SHP77 treated with DMSO at 0.1 percent for 48 hours (cell line): ENCODE measurements at places on chromosomes 11 and 22.

DNA sequence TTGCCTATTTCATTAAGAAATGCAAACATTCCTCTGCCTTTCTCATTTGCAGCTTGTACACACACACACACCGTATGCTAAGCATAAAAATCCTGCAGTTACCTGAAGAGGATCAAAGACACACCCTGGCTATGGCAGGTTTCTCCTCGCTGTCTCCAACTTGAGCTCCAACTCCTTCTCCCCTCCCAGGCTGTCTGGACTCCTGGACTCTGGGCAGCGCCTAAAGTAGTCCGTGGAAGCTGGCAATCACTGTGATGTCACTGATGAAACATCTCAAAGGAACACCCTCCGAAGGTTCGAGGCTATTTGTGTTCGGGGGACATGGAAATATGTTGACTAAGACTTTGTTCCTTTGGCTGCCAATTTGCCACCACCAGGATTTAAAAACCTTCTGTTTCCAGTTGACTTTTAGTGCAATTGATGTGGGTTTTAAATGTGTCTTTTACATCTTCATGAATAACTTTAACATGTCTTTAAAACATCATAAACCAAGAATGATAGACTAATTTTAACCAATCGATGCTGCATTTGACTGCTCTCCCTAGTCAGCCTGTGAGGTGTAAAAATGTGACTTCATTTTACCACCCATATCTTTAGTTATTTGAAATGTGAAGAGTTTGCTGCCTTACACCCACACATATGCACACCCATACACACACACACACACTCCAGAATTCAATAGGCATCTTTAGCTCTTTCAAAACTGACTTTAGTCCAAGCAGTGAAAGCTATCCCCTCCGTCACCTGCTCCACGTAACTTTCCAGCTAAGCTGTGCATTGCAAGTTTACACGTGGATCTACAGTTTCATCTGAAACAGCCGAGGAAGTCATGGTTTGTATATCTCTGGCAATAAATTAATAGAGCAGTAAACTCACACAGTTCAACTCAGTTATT is at the start of gene SLN:
Gene SLN, minus strand, starts transcription at position 196 of the 895 bp plus-strand sequence.
- DNase-seq, result no peak

- DNase-seq, result no peak
These were observed 350.7 kb downstream of the LARGE1 start for GRCh38 chr22:33569559-33569958.

DNA sequence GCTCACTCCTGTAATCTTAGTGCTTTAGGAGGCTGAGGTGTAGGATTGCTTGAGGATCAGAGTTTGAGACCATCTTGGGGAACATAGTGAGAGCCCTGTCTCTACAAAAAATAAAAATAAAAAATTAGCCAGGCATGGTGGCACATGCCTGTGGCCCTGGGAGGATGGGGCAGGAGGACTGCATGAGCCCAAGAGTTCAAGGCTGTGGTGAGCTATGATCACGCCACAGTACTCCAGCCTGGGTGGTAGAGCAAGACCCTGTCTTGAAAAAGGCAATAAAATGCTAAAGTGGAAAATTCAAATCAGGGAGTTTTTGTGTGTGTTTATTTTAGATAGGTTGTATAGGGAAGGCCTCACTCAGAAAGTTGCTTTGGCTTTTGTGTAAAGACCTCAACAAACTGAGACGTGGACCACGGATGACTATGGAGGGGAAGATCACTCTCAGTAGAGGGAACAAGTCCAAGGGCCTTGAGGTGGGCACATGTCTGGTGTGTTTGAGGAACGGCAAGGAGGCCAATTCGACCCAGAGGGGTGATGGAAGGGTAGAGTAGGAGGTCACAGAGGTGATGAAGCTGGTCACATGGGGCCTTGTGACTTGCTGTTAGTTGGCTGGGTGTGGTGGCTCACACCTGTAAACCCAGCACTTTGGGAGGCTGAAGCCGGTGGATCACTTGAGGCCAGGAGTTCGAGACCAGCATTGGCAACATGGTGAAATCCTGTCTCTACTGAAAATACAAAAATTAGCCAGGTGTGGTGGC is 35.7 kb downstream of the WEE1 start:
- no peak for DNase-seq

DNA sequence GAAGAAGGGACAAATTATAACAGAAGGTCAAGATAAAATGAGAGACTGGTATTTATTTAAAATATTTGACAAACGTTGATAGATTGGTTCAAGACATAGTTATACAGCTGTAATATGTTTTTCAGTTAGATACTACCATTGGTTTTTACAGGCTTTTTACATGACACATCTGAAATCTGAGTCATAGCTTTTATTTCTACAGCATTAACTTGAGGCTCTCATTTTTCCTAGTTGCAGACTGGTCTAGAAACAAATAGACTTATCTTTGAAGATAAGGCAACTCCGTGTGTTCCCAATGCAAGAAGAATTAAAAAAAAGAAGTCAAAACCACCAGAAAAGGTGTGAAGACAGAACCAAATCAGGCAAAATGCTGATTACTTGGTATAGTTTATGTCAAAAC is 31.3 kb downstream of the CEP57 start:
- DNase-seq, result no peak

DNA sequence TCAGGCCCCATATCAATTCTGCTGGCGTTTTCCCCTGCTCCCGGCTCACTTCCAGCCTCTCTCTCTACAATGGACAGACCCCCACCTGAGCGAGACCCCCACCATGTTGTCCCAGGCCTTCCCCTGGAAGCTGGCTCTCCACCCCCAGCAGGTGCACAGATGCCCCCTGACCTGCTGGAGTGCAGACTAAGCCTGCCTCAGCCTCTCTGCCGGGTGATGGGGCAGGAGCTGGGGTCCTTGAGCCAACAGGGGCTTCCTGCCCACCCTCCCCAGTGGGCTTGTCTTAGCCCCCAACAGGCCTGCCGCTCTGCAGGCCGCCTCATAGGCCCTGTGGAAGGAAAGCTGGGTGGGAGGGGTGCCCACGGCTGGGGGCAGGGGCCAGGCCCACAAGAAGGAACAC is 10.0 kb downstream of the ELFN2 start:
- no peak for DNase-seq

- DNase-seq, result no peak
These were observed 663.9 kb downstream of the DLG2 start for GRCh38 chr11:84963240-84963639.

- DNase-seq, result no peak
These were observed 22.2 kb upstream of the RFPL3 start for GRCh38 chr22:32335471-32335870.

GRCh38 chr22:28983788-28984441 is 77.7 kb downstream of the C22orf31 start:
- no peak for DNase-seq

- no peak for DNase-seq
These were observed 107.7 kb upstream of the PARVA start for GRCh38 chr11:12269446-12270214.

GRCh38 chr11:73154178-73154577 is 12.1 kb upstream of the FCHSD2 start:
- no peak for DNase-seq

DNA sequence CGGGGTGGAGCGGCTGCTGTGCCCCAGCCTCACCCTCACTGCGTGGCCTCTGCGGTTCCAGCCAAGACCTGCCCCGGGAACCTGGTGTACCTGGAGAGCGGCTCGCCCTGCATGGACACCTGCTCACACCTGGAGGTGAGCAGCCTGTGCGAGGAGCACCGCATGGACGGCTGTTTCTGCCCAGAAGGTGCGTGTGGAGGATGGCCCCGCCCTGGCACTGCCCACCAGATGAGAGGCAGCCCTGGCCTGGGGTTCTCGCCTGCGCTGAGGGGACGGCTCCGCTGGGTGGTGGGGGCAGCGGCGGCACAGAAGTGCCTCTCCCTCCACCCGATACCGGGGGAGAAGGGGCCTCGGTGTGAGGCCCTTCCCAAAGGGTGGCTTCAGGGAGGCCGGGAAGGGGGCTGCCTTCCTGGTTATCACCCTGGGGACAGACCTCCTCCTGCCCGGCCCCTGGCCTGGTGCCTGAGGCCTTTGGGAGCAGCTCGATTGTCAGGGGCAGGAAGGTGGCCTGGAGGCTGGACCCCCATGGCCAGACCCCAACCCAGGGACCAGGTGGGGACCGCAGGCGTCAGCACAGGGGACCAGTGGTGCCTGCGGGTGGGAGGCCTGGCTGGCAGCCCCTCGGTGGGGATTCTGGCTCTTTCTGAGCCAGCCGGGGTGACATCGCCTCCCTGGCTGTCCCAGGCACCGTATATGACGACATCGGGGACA is 7.1 kb downstream of the MUC2 start:
- no peak for DNase-seq

- no peak for DNase-seq
These were observed 42.9 kb downstream of the UBASH3B start for GRCh38 chr11:122698392-122698791.

DNA sequence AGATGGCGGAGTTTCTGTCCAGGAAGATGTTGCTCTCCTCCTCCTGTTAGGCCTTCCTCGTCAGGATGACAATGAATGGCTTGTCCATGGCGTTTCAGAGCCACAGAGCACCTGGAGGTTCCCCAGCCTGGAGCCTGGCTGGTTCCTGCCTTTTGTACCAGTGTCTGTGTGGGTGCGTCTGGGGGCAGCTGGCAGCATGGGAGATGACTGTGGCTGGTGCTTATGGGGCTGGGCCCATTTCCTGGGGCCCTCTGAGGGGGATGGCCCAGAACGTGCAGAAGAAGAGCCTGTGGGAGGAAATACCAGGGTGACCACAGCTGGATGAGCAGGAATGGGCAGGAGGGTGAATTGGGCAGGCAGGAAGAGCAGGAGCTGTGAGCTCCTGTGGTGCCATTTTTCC is 6.7 kb downstream of the SLC37A2 start:
- no peak for DNase-seq

DNA sequence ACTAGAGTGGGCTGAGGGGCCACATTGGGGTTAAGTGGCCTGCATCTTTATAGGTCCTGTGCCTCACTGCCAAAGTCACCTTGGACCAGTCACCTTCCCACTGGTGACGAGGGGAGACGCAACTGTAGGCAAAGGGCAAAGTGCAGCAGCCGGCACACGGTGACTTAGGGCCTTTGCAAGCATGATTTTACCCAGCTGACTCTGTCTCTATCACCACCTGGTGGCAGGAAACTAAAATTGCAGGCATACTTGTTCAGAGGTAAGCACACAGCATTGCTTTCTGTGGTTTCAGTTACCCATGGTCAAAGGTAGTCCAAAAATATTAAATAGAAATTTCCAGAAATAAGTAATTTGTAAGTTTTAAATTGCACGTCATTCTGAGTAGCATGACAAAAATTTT is 1164.4 kb downstream of the BRD1 start:
- no peak for DNase-seq

DNA sequence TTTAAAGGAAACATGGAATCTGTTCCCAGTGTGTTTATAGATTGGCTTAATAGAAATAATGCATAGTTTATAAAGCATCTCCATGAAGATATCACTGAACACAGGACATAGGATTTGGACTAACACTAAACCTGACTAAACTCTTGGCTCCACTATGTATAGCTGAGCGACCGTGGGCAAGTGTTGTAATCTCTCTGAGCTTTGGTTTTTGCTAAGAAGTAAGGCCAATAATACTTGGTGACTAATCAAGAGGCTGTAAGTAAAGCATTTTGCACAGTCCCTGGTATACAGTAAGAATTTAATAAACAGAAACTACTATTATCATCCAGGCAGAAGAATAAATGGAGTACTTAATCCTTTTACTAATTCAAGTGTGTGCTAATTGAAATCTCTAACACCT is 125.5 kb upstream of the MTMR2 start:
- DNase-seq, result no peak

DNA sequence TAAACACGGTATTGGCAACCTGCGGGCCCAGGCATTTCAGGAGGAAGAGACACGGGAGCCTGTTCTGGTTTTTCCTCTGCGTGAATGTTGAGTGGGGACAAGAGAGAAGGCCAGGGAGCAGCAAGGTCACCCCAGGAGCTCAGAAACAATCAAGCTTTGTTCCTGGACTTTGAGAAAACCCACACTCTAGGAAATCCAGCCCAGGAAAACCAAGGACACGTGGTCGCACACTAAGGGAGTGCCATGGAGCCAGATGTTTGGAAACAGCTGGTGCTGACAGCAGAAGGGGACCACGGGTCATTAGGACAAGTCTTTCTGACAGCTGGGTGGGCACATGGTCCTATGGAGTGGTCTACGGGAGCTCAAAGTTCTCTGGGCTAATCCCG is 44.1 kb downstream of the MYH9 start:
- DNase-seq, result no peak

DNA sequence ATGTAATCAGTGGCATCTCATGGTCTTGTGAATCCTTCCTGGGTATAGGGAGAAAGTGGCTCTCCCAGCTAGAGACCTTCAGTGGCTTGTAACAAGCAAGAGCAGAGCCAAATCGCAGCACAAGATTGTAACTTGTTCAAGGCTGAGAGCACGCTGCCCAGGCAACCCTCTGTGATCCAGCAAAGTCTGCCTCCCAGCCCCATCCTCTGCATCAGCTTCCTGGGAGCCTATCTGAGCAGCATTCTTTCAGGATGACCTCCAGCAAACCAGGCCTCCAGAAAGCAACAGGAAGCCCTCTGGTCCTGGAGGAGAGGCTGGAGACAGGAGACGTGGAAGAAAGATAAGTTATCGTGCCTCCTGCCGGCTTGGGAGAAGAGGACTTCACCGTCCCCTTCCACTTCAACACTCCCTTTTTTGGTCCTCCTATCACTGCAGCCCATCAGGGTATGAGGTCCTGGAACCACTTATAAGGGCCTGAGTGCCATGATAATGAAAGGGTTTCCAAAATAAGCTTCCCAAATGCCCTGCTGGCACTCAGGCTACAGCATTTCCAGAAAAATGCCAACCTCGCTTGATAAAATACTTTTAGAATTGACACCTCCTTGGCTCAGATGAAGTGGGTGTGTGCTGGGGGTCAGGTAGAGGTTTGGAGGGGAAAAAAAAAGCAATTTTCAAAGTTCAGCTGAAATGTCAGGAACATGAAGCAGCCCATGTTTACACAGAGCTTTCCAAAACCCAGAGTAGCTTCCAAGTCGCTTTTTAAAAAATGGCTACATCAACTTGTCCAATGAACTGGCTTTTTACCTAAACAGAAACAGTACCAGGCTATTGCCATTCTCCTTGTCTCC is 80.2 kb downstream of the PLEKHA7 start:
- no peak for DNase-seq
